ENCODE measurements at places on chromosomes 12 and 14. TPM values are rescaled to one million over a fixed set of nuclear protein-coding genes. Genes with fewer than 3 reads are reported as not detected.

DNA sequence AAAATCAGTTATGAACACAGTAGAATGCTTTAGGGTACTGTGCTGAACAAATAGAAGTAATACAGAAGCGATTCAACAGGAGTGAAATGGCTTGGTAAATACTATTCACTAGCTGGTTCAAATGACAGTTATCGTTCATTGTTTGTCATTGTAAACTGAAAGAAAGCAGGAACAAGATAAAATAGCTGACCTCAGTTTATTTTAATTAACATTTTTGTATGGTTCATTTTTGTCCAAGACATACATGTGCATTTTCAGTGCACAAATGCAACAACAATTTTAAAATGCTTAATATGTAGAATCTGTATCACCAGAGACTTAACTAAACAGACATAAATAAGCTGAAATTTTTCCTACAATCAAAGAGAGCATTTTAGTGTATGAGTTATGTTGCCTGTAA is 49.9 kb downstream of the ALX1 start:
- no peaks in the 10 kb centered on the region for H3K4me1 ChIP-seq
- no peaks in the 10 kb centered on the region for H3K27me3 ChIP-seq
- DNase-seq: no peak
- H3K4me3 ChIP-seq: no peak overlapping the region
- no peak overlapping the region for H3K27ac ChIP-seq

- no peaks in the 10 kb centered on the region for H3K27me3 ChIP-seq
- H3K27ac ChIP-seq: no peak overlapping the region
- DNase-seq: no peak
- peaks cover 33% of the 10 kb centered on the region for H3K4me1 ChIP-seq
- no peaks in the 10 kb centered on the region for H3K36me3 ChIP-seq
These were observed 709.1 kb downstream of the DIO2 start for GRCh38 chr14:79502136-79502750.

GRCh38 chr12:32102234-32102633 is 4.4 kb upstream of the BICD1 start:
- no peak overlapping the region for H3K4me3 ChIP-seq
- no peaks in the 10 kb centered on the region for H3K36me3 ChIP-seq
- H3K27ac ChIP-seq: no peak overlapping the region
- DNase-seq: no peak
- H3K27me3 ChIP-seq: no peaks in the 10 kb centered on the region

DNA sequence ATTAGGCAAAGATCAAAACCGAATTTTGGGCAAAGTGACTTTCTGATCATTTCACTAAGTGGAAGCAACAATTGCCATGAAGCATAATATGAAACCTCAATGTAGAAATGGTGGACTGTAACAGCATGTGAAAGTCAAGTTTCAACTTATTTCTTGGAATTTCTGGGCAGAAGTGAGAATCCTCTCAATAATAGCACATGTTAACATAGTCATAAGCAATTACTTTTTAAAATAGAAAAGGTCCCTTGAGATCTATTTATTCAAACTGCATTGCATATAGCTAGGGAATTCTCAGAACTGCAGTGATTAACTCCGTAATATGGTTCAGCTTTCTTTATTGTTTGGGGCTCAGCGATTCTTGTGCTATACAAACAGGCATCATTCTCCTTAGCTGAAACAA is 136.7 kb upstream of the ATP2B1 start:
- DNase-seq: no peak
- H3K27me3 ChIP-seq: no peaks in the 10 kb centered on the region
- no peaks in the 10 kb centered on the region for H3K4me1 ChIP-seq
- H3K27ac ChIP-seq: no peak overlapping the region

DNA sequence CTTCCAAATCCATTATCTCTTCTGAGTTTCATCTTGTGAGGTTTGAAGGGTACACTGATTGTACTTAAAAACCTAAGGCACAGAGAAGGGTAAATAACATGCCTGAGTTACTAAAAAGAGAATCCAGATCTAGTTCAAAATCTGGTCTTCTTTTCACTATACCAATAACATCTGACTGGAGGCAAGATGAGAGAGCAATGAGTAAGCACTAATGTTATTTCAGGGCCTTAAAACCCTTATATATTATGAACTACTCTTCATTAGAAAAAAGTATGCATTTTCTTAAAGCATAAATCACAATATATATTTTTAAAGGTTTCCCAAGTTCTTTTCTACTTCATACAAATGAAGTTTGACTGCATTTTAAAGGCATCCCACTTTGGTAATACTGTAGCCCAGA is 60.2 kb downstream of the GXYLT1 start:
- DNase-seq: no peak
- H3K27ac ChIP-seq: no peak overlapping the region
- H3K4me1 ChIP-seq: no peaks in the 10 kb centered on the region

GRCh38 chr14:101473795-101474562 is 87.3 kb upstream of the DIO3 start:
- H3K27ac ChIP-seq: no peak overlapping the region
- no peaks in the 10 kb centered on the region for H3K36me3 ChIP-seq
- H3K4me3 ChIP-seq: no peak overlapping the region
- H3K27me3 ChIP-seq: no peaks in the 10 kb centered on the region

- no peaks in the 10 kb centered on the region for H3K27me3 ChIP-seq
- H3K36me3 ChIP-seq: no peaks in the 10 kb centered on the region
- no peak overlapping the region for H3K27ac ChIP-seq
- no peak overlapping the region for H3K4me3 ChIP-seq
- peaks cover 17% of the 10 kb centered on the region for H3K4me1 ChIP-seq
These were observed 21.9 kb downstream of the TRIM9 start for GRCh38 chr14:51072976-51073375.

- H3K36me3 ChIP-seq: peaks cover 13% of the 10 kb centered on the region
- no peak overlapping the region for H3K4me3 ChIP-seq
- H3K27me3 ChIP-seq: no peaks in the 10 kb centered on the region
- DNase-seq: no peak
These were observed 7.8 kb upstream of the ERP27 start for GRCh38 chr12:14946162-14946561.

Gene RCOR1
- total RNA-seq: 14.8 TPM

Gene PYGL
- total RNA-seq: 19.1 TPM

Gene TAS2R14
- 1.6 TPM for total RNA-seq

Gene ARHGEF25
- 77.7 TPM for total RNA-seq

Gene SLC25A47
- total RNA-seq: not detected

All from esophagus muscularis mucosa (tissue), 4 donors.